ENCODE measurements at places on chromosomes 13 and 19.

DNA sequence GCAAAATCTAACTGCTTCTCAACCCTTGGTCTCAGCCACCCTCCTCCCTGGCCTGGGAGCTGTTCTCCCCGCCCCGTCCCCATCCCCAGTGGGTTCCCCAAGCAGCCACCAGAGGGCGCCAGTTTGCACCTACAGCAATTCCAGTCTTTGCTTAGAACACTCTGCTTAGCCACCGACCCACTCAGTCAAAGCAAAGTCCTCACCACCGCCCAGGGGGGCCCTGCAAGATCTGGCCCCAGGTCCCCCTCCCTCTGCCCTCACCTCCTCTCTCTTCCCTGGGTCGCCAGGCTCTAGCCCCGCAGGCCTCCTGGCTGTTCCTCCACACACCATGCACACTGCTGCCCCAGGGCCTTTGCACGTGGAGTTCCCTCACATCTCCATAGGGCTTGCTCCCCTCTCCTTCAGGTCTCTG, 12.4 kb downstream of the TMEM143 start:
- DNase-seq = peak; percentile 70

DNA sequence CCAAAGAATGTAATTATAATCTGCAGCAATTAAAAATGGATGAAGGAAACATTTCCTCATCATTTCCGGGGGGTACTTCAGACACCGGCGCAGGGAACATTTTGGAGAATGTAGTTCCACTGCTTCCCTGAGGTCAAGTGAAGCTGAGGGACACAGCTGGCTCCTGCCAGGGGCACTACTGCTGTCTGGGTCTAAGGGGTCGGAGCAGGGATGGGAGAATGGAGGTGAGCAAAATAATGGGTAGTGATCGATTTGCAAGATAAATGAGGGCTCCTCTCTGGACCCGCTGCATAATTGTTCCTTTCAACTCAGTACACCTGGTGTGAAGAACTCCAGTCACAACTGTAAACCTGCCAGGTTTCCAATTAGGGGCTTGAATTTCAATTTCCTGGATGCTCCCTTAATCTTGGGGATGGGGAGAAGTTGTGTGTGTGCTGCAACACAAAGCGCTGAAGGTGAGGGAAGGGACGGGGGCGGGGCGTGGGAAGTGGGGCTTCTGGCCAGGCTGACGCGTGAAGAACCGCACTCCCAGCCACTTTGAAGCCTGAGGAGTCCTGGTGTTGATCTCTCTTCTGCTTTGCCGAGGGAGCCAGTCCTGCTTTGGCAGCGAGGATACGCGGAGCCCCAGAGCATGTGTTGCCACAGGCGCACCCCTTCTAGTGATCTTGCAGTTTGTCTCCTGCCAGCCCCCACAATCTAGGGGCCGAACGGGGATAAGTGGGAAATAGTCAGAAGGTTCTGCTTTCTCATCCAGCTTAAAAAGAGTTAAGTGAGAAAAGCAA, 57.9 kb upstream of the PCDH8 start:
- no peak for DNase-seq

DNA sequence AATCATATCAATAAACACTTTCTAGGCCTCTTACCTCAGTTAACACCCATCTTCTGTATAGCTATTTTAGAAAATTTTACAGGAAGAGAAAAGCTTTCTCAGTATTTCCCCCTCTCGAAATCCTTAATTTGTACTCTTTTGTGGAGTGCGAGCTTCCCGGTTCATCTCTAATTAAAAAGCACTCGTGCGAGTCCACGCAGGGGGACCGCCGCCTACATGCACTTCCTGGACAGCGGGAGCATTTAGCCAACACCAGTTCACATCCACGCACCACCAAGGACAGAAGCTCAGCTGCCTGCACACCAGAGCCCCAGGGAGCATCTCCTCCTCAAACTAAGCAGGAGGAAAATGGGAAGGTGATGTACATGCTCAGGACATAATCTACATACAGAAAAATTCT, 60.0 kb downstream of the RASA3 start:
- DNase-seq = no peak

- no peak for DNase-seq
These were observed 13.8 kb downstream of the KLC3 start for GRCh38 chr19:45354241-45354842.

- no peak for DNase-seq
These were observed 8.9 kb downstream of the FLT1 start for GRCh38 chr13:28485996-28486543.

- DNase-seq = no peak
These were observed 520 bp downstream of the LGALS4 start for GRCh38 chr19:38812009-38812840.

DNA sequence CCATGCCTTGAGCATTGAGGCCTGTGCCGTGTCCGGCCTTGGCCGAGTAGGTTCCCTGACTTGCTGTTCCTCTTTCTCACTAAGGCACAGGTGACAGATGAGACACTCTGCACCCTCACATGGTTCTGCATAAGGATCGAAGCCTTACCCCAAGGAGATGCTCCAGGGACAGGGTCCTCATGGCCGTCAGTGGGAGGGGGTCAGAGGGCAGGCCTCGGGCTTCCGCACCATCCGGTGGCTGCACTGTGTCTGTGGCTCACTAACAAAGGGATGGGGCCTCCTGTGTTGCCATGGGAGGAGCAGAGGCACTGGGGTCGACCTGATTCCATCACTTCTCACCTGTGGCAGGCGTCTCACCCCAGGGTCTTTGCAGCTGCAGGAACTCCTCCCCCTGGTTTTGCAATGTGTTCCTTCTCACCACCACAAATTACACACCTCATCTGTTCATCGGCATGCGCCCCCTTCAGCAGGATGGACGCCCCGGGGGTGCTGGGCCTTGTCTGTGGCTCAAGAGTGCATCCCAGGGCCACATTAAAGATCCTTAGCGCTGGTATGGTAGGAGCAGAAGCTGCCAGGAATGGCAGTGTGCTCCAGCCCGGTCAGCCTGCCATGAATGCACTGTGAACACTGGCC, 113.3 kb upstream of the SOX1 start:
- no peak for DNase-seq

DNA sequence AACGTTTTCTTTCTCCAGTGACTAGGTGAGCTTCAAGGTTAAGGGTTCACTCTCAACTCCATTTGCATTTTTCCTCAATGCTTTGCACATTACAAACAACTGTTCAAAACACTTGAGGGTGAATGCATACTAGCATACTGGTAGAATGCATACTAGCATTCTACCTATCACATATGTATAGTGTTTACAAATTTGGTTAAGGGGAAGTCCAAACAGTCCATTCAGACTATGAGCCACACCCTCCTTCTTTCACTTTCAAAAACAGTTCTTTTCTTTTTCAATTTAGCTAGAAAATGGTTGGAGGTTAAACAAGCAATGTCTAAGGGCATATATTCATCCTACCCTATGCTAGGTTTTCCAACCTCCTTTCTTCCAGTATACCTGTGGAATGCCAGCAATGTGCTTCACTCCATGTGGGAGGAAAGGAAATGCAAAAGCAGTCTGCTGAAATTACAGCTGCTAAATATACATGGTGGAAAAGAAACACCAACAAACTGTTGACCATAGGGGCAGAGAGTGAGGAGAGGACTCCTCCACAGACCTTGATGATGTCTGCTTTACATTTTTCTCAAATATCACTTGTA, 102.6 kb downstream of the DOCK9 start:
- DNase-seq = no peak

DNA sequence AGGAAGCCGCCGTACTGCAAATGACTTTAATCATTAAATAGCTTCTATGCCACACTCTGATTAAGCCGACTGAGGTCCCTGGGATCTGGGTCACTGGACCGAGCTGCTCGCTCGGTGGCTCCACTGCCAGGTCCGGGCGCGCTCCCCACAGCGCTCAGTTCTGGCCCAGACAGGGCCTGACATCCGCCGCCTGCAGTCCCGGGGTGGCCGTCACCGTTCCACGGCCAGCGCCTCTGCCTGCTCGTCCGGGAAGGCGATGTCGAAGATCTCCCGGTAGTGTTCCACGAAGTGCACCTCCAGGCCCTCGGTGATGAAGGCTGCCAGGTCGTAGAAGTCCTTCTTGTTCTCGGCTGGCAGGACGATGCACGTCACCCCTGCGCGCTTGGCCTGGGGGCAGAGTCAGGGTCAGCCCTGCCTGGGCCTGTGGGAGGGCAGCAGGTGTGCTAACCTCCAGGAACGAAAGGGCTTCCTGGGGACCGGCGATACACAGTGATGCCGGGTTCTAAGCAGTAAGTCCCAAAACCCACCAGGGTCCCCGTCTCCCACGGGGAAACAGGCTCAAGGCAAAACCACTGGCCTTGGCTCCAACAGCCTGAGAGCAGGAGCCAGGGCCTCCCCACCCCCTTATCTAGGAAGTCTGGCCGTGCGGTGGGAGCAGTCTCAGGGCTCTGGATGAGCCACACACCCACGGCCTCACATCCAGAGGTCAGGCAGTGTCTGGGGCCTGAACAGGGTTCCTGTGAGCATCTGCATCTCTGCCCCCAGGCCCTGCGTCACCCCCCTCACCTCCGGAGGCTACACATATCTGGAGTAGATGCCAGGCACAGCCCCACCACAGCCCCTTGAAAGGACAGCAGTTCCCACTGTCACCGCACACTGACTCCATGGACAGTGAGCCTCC, 2.0 kb downstream of the RPL36 start:
- DNase-seq = no peak

GRCh38 chr13:113997845-113998751, 24.2 kb upstream of the C13orf46 start:
- peak; percentile 61 for DNase-seq

- DNase-seq = peak; percentile 37
These were observed 3.8 kb downstream of the GRIK5 start for GRCh38 chr19:42066075-42066754.

- DNase-seq = no peak
These were observed 27.2 kb downstream of the TEX26 start for GRCh38 chr13:30959678-30960077.

DNA sequence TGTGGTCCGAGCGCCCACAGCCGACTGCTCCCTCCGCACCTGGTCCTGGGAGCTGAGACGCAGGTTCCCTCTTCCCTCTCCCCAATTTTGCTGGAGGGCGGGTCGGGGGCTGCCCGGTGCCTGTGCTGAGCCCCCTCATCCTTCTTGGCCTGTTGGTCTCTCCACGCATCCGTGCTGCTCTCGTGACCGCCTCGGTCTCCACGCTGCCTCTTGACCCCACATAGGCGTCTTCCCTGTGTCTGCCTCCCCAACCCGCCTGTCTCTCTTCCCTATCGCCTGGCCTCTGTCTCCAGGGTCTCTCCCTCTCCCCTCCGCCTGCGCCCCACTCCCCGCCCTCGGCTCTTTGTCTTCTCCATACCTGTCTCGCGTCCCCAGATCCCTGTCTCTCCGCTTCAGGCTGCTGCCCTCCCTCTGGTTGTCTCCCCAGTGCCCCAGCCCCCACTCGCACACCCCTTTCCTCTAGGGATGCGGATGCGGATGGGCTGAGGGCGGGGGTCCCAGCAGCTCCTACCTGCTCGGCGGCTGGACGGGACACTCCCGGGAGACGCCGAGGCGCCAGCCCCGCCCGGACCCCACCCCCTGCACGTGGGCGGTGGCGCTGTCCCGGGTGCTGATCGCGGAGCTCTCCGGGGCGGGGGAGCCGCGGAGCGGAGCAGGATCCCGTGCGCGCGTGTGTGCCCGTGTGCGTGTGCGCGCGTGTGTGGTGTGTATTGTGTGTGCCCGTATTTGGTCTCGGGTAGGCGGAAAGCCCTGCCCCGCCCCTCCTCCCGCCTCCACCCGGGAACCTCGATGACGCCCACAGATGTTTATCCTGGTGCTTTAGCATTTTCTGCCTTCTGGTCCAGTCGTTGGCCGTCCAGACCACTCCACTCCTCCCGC, at the start of gene SYT5:
SYT5 (minus strand) TSS at position 684 of the 879 bp plus-strand sequence. CDS start 1,248 bp downstream, outside the sequence.
- DNase-seq = peak; percentile 31

DNA sequence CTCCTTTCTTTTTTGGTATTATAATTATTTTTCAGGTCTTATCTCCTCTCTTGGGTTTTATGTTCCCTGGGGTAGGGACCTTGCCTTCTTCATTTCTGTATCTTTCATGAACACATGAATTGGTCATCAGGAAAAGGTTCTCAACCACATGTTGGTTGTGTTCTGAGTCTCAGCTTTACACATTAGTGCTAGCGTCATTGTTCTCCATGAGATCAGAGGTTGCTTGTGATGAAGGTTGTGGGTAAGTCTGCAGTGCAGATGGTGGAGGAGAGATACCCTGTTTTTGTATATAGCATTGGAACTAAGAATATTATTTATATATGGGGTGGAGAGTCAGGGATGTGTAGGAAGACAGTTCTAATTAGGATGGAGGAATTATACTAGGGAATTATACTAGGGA, 24.5 kb upstream of the CEACAM8 start:
- DNase-seq = no peak

- peak; percentile 67 for DNase-seq
These were observed 1.9 kb downstream of the JSRP1 start for GRCh38 chr19:2254064-2254872.

GRCh38 chr13:19781526-19781925, 1.2 kb downstream of the PSPC1 start:
- DNase-seq = peak; percentile 9

DNA sequence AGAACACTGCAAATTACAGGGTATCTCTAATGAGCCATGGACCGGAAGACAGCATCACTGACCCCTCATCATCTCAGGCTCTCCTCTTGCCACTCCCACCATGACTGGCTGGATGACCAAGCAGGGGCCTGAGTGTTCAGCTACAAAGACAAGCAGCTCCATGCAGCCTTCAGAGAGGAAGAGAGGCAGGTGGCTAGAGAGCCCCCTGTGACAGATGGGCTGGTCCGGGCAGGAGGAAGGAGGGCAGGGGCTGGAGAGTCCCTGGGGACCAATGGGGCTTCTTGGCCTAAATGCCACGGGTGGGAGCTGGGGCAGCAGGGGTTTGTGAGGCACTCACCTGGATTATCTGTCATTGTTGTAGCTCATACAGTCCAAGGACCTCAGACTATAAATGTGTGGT, 12.8 kb upstream of the RASA3 start:
- no peak for DNase-seq

- no peak for DNase-seq
These were observed 12.0 kb downstream of the NDUFA11 start for GRCh38 chr19:5891572-5891937.

DNA sequence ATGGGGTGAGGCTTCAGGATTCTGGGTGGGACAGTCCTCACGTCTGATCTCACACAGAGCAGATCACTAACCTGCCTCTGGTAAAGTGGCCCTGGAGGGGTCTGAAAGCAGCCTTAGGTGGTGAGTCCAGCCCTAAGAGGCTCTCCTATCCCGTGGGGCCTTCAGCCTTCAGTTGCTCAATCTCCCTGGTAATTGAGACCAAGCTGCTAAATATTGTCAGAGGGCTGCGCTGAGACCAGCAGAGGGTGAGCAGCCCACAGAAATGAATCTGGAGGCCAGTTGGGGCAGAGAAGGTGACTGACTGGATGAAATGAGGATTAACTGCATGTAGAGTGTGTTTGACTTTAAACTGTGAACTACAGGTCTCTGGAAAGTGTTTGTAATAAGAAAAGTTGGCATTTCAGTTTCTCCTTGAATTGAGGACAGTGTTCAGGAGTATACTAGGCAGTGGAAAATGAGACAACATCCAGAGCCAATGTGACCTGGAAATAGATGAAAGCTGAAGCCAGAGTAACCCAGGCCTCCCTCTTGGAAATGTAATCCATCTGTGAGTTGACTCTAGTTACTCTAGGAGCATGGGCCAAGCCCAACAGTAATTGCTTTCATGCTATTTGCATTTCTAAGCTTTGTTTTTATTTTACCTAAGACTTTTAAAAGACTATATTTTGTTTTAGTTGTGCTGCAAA, 14.3 kb upstream of the HSPH1 start:
- DNase-seq = no peak

GRCh38 chr13:114063545-114064449, 68.6 kb downstream of the RASA3 start:
- DNase-seq = peak; percentile 62

- no peak for DNase-seq
These were observed 48.6 kb downstream of the CCNA1 start for GRCh38 chr13:36480726-36481427.

- peak; percentile 89 for DNase-seq
These were observed 117.3 kb downstream of the RAB20 start for GRCh38 chr13:110444226-110444653.
